Esophagus squamous epithelium (tissue), 5 donors: ENCODE measurements at places on chromosomes 2 and 18.

DNA sequence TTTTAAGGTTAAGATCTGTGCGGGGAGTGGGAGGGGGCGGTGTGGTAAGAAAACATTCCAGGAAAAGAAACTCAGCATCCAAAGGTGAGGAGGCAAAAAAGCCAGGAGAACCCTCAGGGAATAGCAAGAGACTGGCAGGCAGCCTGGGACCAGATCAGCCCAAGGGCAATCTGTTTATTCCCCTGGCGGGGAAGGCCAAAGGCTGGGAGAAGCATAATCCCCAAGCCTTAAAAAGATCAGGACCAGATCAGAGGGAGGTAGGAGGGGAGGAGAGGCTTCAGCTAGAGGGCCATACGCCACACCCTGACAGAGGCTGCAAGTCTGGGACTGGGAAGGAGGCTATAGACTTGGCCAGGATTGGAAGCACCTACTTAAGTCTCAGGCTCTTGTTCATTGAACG, 163.0 kb upstream of the PXDN start:
- no peak for DNase-seq

- DNase-seq: no peak
Measured at GRCh38 chr18:26863122-26863879, 2.2 kb downstream of the AQP4 start.

- DNase-seq: no peak
Measured at GRCh38 chr2:168165985-168166901, 81.2 kb downstream of the STK39 start.

- DNase-seq: no peak
Measured at GRCh38 chr2:41409328-41409727, 638.5 kb upstream of the PKDCC start.

- no peak for DNase-seq
Measured at GRCh38 chr2:17747684-17748452, 5.7 kb downstream of the SMC6 start.
